Astrocyte (in vitro differentiated cells and primary cell): ENCODE measurements at places on chromosomes 12 and 14.
A peak's percentile ranks its signal among the peaks of the same experiment; 100 is the strongest.

DNA sequence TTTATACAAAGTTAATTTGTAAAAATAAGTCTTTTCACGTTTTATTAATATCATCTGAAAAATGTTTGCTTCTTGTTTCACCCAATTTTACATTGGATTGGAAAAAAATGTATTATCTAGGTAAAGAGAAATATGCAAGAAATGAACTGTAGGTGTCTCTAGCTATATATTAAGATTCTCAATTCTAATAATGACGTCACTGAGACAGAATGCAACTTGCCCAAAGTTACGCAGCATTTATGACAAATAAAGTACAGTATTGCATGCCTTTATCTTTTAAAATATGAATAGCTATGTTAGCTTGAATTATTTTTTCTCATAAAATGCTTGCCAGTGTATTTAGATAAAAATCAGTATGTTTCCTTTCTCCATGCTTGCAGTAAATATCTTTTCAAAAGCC is 728.8 kb downstream of the RERGL start:
- DNase-seq, result no peak

DNA sequence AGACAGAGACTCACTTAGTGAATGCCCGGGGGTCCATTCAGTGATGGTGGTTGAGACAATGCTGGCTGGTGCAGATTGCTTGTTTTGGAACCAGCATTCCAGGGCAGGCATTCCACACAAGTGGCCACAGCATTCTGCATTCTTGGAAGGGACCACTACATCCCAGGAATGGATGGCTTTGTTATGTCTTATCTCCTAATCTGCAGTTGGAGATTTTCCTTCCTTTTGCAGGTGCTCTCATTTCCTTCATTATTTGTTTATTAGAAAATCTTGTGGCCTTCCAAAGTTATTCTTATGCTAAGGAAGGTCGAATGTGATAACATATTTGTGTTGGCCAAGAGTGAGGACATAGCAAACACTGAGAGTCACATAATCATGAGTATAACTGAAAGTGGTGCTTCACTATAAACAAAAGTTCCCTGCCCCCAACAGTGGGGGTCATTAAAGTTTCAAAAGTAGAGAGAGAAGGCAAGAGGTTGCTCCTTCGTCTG is 66.0 kb downstream of the BMP4 start:
- peak; percentile 57 for DNase-seq

DNA sequence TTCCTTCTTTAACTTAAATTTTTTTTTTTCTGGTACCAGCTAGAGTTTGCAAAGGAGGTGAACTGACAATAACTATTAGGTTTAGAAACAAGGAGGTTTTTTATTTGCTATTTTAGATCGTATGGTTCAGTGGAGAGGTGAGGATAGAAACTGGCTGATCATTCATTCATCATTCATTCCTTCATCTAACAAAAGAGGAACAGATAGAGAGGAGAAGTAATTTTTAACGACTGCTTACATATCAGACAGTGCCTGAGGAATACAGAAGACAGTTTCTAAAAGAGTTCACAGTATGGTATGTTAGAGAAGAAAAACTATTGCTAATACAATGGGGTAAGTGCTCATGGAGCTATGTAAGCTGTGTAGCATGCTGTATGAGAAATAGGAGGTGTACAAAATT is 111.1 kb downstream of the ERC1 start:
- DNase-seq, result no peak

DNA sequence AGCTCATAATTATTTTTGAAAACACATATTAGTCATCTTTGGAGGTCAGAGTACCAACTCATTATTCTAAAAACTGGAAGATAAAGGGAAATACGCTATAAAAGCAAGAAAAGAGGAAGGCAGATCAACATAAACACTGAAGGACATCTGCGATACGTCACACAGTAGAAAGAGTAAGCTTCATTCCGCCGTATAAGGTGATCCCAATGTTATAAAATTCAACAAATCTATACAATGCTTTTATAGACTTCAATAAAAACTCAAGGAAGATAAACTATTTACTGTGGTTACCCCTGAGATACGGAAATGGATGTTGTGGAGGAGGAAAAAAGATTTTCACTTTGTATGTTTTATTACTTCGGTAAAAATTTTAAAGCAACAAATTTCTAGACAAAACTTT is 92.6 kb downstream of the ITPR2 start:
- no peak for DNase-seq

- peak; percentile 42 for DNase-seq
Observed at GRCh38 chr14:51308866-51309265, 68.8 kb downstream of the TMX1 start.

- DNase-seq, result no peak
Observed at GRCh38 chr12:107329569-107330324, 236.4 kb upstream of the CRY1 start.

- no peak for DNase-seq
Observed at GRCh38 chr14:50798048-50798421, 32.9 kb downstream of the NIN start.

- peak; percentile 59 for DNase-seq
Observed at GRCh38 chr12:32139064-32139421, 32.4 kb downstream of the BICD1 start.

DNA sequence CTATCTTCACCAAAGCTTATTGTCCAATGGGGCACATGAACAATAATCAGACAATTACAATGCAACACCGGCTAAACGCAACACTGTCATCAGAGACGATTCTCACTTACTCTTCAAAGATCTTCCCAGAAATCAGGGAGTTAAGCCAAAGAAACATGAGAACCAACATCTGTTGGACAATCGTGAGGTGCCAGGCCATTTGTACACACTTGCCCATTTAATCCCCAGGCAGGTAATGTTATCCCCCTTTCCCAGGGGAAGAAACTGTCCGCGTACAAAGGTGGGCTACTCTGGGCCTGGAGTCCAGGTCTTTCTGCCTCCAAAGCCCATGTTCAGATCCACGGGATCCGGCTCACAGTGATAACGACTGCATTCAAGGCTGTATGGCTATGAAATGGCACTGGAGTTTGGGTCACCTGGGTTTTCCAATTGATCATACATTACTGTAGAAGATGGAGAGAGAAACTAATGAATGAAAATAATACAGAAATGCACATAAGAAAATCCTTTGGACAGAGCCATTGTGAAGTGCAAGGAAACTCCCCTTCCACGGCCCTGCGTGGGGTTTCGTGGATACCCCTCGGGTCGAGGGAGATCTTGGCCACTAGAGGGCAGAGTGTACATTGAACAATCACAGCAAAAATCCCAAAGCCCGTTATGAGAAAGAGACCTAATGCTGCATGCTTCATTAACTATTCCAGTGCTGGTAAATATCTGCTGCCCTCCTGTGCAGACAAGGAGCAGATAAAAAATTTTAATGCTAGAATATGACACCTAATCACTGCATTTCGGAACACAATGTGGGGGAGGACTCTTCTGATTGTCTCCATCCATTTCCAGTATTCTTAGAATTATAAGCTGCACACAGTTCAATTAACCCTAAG is 111.4 kb downstream of the EGLN3 start:
- DNase-seq, result no peak

DNA sequence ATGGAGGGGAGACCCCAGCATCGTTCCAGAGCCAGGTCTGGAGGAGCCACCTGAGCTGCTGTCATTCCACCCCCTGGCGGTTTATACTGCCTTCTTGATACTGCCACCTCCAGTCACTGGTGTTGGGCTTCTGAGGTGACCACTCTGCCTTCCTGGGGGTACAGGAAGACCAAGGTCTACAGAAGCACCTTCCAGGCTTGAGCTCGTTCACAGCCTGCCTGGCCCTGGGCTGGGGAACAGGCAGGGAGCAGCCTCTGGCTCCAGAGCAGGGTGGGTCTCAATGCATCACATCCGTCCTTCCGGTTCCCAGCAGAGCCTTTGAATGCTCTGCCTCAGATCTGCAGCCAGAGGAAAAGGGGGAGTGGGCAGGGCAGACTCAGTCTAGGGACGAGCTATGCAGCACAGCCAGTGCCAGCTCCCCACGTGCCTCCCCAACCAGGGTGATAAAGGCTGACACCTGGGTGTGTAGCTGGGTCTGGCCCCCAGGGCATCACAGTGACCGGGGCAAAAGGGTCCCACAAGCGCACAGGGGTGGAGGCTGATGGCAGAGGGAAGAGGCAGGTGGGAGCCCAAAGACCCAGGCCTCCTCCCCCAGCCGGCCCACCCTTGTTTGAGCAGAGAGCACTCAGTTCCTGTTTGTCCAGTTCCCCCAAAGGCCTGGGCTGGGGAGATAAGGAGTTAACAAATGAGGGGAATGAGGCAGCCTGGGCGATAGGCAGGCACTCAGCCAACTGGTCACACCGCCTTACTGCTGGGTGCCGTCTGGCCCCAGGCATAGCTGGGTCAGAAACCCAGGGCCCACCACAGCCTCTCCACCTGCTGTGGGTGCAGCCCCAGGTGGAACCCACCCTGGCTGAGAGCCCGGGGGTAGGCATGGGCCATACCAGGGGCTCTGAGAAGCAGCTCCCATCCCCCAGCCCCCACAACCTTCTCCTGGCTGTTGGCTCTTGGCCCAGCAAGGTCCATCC is 17.1 kb downstream of the DEGS2 start:
- DNase-seq, result no peak

- DNase-seq, result peak; percentile 36
Observed at GRCh38 chr14:71262441-71262840, 355.2 kb downstream of the PCNX1 start.

GRCh38 chr14:61513986-61514830 is 181.1 kb upstream of the HIF1A start:
- peak; percentile 80 for DNase-seq

DNA sequence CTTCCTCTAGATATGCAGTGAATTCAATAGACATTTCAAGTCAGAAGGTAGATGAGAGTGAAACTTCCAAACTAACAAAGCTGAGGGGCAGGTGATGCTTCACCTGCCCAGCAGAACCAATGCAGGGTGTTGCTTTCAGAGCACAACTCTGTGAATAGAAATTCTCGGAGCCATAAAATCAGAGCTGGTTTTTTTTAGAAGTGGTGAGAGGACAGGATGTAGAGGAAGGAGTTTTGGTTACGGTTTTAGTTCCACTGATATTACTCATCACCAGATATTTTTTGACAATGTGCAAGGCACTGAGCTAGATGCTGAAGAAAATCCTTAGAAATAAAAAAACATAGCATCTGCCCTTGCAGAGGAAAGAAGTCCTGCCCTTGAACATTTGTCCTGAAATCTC is 62.2 kb downstream of the BMP4 start:
- peak; percentile 75 for DNase-seq
